ENCODE measurements at places on chromosomes 16 and 17.
A peak's percentile ranks its signal among the peaks of the same experiment; 100 is the strongest.

- DNase-seq: no peak
Observed at GRCh38 chr17:41329279-41329948, 13.9 kb upstream of the KRTAP17-1 start.

DNA sequence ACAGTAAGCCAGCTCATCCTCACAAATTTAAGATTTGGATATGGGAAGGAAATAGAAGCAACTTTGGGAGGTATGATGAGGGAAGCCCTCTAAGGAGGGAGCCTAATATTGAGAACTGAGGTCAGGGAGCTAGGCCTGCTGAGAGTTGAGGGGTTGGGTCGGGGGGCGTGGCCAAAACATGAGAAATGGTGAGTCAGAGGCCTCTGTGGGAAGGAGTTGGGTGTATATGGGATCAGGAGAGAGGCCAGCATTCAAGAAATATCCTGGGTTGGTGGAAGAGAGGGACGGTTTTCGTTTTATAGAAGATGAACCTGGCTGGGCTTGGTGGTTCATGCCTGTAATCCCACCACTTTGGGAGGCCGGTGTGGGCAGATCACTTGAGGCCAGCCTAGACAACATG, 48.4 kb downstream of the CLEC16A start:
- DNase-seq: no peak

DNA sequence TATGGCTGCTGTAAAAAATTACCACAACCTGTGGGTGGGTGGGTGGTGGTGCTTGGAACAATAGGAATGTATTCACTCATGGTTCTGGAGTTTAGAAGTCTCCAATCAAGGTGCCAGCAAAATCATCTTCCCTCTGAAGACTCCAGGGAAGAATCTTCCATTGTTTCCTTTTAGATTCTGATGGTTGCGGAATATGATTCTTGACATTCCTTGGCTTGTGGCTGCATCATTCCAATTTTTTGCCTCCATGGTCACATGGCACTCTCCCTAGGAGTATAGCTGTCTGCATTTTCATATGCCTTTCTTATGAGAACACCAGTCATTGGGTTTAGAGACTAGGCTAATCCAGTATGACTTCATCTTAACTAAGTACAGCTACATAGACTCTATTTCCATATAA, 401.0 kb downstream of the HS3ST3B1 start:
- DNase-seq: no peak

DNA sequence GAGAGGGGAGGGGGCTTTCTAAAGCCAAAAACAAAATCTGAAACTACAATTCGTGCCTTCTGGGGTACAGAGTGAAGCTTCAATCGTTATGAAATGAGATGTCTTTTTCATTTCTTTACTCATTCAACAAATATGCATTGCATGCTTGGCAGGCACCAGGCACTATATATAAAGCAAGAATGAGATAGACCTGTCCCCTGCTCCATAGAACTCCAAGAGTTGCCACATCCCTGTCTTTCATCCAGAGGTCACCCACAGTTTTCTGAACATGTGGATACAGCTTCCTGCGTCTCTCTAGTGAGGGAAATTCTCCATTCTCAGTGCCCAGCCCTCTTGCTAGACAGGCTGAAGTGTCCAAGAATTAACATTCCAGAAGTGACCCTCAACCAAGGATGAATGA, 343.2 kb upstream of the MAF start:
- DNase-seq: no peak

- DNase-seq: no peak
Observed at GRCh38 chr16:73152386-73153125, 104.6 kb upstream of the ZFHX3 start.

DNA sequence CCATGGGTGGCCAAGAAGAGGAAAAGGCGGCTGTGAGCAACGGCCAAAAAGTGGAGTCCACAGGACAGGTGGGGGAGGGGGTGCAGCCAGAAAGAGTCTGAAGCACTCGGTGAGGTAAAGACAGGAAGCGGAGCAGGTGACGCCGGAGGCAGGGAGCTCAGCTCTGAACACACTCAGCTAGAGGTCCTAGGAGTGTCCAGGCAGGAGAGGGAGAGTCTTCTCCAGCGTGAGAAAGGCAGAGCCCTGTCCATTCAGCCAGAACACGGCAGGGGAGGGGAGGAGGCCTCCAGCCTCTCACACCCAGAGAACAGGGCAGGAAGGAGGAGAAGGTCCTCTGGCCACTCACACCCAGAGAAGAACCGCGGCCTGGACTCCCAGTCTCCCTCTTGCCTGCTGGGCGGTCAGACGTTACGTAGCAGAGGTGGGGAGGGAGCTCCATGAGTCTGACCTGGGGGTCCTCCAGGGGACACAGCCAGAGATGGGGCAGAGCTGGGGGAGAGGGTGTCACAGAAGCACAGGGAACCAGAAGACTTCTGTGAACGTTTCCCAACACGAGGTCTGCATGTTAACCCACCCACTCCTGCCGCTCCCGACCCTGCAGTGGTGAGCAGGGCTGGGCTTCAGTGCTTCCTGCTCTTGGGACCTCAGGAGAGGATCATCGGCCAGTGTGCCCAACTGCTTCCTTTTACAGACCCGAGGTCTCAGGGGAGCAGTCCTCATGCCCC, 89.2 kb downstream of the ABR start:
- DNase-seq: peak; percentile 88

DNA sequence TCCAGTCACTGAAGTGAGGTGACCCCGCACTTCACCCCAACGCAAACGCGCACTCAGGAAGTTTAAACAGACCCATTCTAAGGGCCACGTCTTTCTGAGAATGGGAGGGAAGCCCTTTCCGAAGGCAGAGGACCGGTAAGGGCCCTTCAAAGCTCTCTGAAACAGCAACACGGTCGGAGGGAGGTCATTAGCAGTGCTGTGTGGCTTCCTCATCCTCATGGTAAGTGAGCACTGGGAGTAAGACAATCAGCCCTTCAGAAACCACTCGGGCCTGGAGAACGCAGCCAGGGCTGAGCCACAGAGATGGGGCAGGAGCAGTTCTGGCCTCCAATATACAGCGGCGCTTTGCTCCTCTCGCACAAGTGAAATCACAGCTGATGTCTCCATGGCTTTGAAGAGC, 23.7 kb downstream of the SRL start:
- DNase-seq: no peak

- peak; percentile 16 for DNase-seq
Observed at GRCh38 chr16:22641131-22641628, 130.5 kb downstream of the NPIPB5 start.

- DNase-seq: peak; percentile 92
Observed at GRCh38 chr17:5785338-5785737, 201.0 kb upstream of the NLRP1 start.

- no peak for DNase-seq
Observed at GRCh38 chr16:28915181-28915580, 9.9 kb downstream of the RABEP2 start.

GRCh38 chr17:32931686-32932085, 3.7 kb downstream of the TMEM98 start:
- peak; percentile 58 for DNase-seq

GRCh38 chr17:48579760-48580554, 1.8 kb upstream of the HOXB4 start:
- no peak for DNase-seq

DNA sequence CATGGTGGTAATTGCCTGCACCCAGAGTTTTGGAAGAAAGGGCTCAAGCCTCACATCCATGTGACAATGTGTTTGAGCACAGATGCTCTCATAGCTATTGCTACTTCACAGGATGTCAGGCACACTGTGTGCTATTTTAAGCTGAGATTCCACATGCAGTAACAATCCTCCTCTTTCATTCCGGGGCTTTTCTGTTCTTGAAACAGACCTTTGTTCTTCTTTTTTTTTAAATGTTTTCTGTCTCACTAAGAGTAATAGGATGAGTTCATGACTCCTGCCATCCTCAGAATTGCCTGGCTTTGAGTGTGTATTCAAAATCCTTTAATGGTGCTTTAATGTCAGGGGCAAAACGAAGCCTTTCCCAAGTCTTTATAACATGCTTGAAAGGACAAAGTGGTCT, 198.9 kb downstream of the ABCC12 start:
- no peak for DNase-seq

- peak; percentile 37 for DNase-seq
Observed at GRCh38 chr17:60720763-60721531, 43.3 kb downstream of the BCAS3 start.

- DNase-seq: peak; percentile 85
Observed at GRCh38 chr16:56910654-56911539, 21.0 kb upstream of the HERPUD1 start.

DNA sequence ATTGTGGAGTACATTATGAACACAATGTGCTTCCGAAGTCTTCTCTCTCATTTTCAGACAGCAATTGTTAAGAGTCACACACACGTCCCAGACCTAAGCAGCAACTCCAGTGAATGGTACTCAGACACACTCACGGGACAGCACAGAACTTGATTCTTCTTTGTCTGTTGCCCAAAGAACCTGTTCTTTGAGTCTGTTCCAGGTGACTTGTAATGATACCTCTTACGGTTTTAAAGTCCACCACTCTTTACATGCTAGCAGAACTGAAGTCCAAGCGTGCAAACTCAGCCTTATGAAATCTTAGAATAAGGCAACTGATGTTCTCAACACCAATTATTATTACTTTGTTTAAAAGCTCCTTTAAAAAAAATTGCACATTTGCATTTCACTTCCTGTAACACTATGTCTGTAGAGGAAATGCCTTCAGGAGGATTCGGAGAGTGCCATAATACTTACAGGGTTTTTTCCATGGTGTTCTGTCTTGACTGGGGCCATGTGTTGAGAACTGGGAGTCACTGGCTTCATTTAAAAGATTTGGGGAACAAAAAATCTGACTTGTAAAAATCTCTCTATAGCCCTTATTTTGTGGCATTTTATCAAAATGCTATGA, 48.1 kb downstream of the MARF1 start:
- DNase-seq: no peak

DNA sequence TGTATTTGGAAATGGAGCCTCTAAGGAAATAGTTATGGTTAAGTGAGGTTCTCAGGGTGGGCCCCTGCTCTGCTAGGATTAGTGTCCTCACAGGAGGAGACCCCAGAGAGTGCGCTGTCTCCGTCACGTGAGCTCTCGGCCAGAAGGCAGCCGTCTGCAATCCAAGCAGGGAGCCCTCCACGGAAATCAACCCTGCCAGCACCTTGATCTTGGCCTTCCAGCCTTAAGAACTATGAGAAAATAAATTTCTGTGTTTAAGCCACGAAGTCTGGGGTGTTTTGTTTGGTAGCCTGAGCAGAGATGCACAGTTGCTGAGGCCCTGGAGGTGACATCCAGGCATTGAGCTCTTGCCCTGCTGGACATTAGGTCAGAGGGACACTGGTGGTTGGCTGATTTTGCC, 32.4 kb upstream of the GSE1 start:
- DNase-seq: no peak

DNA sequence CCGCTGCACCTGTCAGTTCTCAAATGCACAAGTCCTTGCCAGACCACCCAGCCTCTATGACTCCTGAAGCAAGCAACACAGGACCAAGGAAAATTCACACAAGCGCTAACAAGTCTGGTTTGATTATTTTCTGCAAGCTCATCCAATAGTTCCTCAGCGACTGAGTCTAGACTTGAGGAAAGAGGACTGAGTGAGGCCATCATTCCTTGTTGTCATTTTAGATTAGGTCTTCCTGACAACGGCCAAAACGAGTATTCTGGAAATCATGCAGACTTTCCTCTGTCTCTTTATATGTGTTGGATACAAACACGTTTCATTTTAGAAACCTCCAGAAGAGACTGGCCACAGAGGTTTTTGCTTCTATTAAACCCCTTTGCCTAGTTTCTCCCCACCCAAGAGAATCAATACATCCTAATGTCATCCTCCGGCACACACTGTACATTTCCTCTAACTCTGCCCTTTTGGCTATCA, 561 bp downstream of the CCDC47 start:
- DNase-seq: no peak

DNA sequence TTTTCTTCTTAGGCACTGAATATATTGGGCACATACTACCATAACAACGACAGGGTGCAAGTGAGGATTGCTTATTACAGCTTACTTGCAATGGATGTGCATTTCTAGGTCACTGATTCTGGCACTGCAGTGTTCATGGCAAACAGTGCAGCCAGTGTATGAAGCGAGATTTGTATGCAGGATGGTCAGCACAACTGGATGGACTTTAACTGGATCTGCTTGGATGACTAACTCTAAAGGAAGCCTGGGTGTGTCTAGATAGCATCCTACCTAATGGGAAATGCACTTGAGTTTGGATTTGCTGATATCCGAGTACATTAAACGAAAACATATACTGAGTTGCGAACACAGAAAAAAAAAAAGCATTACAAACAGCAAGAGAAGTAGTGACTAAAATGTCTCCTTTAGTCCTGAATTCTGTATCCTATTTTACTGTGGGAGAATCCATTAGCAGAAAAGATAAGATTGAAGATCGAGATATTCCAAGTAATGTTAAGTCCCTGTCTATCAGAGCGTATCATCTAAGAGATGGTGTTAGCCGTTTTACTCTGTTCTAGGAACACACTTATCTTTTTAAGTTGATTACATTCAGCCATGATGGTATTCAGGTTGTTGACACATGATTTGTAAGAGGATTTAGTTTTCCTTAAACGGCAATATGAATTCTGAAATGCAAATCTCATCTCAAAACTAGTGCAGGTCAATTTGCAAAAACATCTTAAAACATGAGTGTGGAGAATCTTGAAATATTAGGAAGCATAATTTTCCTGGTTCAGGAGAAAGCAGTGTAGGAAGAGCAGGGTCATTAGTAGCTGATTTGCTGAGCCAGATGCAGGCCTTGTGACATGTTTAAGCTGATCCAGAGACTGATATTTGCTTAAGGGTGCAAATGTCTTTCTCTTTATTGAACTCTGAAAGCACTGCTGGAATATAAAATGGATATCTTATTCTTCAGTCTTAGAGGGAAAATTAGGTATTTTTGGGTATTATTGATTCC, 142.6 kb upstream of the CPHXL start:
- no peak for DNase-seq

DNA sequence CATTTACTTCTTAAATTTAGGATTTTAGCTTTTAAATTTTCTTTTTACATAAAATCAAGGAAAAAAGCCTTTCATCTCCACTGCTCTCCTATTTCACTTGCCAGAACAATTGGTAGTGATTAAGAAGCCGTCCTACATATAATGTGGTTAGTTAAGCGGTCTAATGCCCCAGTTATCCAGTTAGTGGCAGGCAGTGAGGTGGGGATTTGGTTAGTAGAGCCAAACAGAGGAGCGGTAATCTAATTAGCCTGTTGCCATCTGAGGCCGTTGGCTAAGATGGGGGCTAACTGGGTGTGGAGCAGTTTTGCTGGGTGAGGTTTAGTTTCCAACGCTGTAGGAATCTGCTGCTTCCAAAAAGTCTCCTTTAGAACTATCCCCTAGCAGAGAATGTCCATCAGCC, 22.4 kb downstream of the SNX11 start:
- DNase-seq: no peak

- DNase-seq: no peak
Observed at GRCh38 chr16:10865991-10866966, 10.7 kb upstream of the CIITA start.

GRCh38 chr16:48608871-48609651, 919 bp downstream of the N4BP1 start:
- no peak for DNase-seq

All from kidney epithelial cell (primary cell).